ENCODE measurements at places on chromosomes 3 and 15.

GRCh38 chr3:134640378-134640777 lies 10.4 kb downstream of the KY start:
- DNase-seq, result no peak

DNA sequence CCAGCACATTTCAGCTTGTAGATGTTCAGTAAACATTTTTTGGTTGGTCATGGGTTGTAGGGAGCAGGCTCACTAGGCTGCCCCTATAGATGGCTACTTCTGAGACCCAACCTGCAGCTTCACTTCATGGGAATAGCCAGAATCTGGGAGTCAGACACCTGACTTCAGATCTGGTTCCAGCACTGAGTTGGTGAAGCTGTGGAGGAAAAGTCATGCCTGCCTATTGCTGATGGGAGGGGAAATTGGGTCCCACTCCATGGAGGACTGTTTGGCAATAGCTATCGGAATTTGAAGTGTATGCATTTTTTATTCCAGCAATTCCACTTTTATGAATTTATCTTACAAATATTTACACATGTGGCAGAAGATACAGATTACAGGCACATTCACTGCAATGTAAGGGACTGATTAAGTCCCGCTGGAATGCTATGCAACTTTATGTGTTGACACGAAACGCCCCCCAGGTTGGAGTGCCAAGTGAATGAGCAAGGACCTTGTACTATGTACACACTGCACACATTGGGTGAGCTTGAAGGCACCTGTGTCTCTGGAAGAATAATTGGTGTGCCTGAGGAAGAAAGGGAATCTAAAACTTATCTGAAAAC lies 7.8 kb upstream of the CCR1 start:
- DNase-seq, result no peak

DNA sequence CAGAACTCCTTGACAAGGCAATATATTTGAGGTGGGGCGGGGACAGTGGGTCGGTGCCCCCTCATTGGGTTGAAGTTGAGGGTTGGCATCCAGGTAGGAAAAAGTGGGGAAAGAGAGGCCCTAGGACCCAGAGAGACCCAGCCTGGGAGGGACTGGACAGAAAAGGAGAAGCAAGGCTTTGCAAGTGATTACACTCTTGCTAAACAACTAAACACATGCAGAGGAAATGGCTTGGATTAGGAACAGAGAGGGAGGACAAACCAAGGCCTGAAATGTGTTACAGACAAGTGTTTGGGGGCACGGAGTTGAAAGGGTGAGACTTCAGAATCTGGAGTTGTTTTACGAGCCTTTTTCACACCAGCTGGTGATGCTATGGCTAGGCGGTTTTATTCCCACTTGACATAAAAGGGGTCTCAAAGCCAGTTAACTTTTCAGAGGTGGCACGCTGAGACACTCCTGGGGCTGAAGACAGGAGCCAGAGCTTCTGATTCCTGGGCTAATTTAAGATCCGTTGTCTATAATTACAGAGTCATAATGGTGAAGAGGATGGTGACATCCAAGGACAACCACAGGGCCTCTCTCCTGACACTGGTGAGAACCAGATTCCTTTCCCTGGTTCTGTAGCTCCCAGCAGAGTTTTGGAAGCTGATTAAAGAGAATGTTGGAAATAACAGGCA lies 7.7 kb upstream of the KCTD6 start:
- no peak for DNase-seq

GRCh38 chr3:127716384-127716783 lies 43.6 kb downstream of the ABTB1 start:
- no peak for DNase-seq

DNA sequence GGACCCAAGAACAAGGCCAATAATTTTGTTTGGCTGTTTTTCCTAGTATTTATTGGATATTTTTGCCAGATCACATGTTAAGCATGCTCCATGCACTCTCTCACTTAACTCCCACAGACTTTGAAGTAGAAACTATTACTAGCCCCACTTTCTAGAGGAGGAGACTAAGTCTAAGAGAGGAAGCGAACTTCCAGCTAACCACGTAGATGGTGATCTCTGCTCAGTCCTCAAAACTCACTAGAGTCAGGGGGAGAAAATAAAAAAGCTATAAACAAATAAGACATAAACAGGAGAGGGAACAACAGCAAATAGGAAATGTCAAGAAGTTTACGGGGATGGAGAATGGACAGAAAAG lies 481.0 kb upstream of the PROK2 start:
- no peak for DNase-seq

- no peak for DNase-seq
Measured at GRCh38 chr15:75468913-75469598, 17.6 kb upstream of the SIN3A start.

GRCh38 chr3:155604126-155604525 lies 140.7 kb downstream of the PLCH1 start:
- no peak for DNase-seq

DNA sequence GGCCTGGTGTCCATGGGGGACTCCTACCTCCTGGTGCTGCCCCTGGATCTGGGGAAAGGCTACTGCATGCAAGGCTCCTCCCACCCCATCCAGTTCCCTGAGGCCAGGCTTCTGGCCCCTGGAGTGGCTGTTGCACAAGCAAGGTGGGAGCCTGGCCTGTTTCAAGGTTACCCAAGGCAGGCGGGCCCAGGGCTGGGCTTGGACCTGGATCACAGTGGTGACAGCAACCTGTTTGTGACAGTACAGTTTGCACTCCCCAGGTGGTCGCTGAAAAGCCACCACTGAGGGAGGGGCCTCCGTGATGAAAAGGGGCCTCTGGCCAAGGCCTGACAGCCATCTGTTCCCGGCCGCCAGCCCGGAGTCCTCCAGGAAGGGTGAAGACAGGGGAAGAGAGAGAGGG lies 14.4 kb upstream of the KY start:
- no peak for DNase-seq

- no peak for DNase-seq
Measured at GRCh38 chr15:66946578-66947164, 118.7 kb upstream of the SMAD3 start.

GRCh38 chr3:176926688-176927087 lies 270.6 kb downstream of the TBL1XR1 start:
- DNase-seq, result no peak

DNA sequence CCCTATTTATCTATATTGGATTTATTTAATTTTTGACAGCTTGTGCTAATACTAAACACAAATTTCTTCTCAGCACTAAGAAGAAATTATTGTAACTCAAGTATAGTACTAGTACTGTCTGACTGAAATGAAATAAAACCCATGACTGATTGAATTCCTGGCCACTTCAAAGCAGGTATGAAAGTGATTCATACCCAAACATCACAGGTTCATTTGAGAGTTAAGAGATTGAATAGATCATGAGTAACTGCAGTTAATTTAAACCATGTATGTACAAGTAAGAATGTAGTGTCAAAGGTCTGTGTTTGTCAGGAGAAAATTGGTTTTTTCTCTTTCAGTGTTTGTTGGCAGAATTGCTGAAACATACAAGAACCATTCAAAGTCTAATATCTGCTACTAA lies 332.0 kb upstream of the GRM7 start:
- DNase-seq, result no peak

- no peak for DNase-seq
Measured at GRCh38 chr3:127440384-127440783, 150.1 kb downstream of the TPRA1 start.

DNA sequence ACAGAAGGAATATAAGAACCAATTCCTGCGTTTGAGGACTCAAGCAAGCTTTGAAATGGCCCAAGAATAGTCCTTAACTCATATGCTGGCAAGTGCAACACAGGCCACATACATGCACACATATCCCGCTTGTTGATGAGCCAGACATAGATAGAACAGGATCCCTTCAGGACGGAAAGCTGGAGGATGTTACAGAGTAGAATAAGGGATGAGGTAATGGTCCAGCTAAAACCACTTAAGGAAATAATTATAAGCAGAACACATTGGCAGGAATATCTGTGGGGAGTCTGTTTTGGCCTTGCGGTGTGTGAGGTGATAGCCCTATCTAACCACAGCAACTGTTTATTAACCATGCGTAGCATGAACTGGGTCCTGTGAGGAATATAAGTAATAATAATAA lies 25.0 kb downstream of the SCG3 start:
- no peak for DNase-seq

DNA sequence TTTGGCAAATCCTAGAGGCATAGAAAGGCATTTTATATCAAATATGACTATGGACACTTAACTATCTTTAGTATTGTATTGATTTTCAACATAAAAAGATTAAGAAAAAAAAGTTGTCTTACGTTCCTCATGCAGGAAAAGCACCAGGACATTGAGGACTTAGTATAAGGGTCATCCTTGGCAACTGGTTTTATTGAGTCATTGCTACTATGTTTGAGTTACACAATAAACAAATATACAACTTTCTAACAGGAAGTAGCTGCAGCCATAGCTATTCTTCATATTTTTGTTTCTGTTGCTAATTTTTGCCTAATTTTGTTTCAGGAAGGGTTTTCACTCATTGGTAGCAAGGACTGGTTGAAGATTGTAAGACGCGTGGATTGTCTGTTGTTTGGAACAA lies 93.0 kb downstream of the NPTN start:
- DNase-seq, result no peak

- DNase-seq, result no peak
Measured at GRCh38 chr3:161689584-161690298, 193.1 kb downstream of the OTOL1 start.

DNA sequence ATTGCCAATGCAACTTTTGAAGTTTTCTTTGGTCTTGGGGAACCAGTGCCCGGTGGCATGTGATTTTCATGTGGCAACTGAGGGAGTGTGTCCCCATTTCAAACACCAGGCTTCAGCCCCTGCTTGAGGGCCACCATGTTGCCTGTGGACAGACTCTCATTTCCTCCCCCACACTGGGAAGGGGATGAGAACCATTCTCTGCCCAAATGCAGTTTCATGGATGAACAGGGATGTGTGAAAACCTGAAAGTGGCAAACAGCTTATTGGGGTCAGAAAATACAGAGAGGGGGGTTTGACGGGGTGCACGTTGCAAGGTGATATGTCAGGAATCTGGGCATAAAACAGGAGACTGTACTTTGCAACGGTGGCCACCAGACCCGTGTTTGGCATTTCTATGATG lies 6.3 kb downstream of the FAM107A start:
- DNase-seq, result no peak
